ENCODE measurements at places on chromosomes 5 and 9. TPM values are rescaled to one million over a fixed set of nuclear protein-coding genes. Genes with fewer than 3 reads are reported as not detected.

GRCh38 chr5:134112726-134113362, 1.6 kb upstream of the TCF7 start:
- H3K4me3 ChIP-seq, result no peak overlapping the region
- no peak overlapping the region for H3K27ac ChIP-seq
- peaks cover 61% of the 10 kb centered on the region for H3K4me1 ChIP-seq
- H3K36me3 ChIP-seq, result peaks cover 3% of the 10 kb centered on the region

Gene SPAAR
- total RNA-seq, result not detected

Gene PCDHAC1
- total RNA-seq, result not detected

DNA sequence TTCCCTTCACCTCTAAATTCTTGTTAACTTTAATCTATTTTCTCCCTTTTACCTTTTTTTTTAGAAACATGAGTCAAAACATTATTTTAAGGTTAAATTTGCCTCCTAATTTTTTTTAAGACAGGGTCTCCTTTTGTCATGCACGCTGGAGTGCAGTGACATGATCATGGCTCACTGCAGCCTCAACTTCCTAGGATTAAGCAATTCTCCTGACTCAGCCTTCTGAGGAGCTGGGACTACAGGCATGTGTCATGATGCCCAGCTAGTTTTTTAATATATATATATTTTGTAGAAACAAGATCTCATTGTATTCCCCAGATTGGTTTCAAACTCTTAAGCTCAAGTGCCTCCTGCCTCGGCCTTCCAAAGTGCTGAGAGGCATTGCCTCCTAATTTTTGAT, 424.7 kb upstream of the FAM174A start:
- no peaks in the 10 kb centered on the region for H3K4me1 ChIP-seq
- DNase-seq, result no peak
- no peaks in the 10 kb centered on the region for H3K36me3 ChIP-seq
- no peaks in the 10 kb centered on the region for H3K27me3 ChIP-seq
- no peak overlapping the region for H3K27ac ChIP-seq

DNA sequence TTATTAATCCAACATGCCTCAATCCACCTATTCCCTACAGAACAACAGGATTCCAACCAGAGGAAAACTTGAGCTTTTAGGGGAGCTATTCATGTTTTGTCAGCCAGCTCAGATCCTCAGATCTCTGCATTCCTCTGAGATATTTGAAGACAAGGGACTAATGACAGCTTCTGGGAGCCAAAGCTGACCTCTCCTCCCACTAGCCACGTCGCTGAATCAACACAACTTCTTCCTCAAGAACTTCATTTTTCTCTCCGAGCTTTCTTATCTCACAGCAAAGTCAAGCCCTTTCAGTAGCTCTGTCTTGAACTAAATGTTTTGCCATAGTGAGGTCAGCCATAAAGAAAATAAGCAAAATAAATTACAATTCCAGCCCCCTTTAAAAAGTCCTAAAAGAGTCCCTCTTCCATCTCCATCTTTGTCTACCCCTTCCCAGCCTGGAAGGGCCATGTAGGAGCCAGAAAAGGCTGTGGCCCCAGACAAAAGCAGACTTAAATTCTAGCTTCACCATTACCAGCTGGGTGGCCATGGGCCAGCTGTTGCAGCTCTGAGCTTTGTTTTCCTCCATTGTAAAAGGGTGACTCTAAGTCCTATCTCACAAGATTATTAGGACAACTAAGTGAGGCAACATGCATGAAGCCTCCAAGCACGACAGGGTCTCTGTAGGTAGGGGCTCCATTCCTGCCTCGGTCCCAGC, 65.0 kb downstream of the HSD17B3 start:
- H3K4me3 ChIP-seq, result no peak overlapping the region
- peaks cover 2% of the 10 kb centered on the region for H3K27me3 ChIP-seq
- H3K36me3 ChIP-seq, result no peaks in the 10 kb centered on the region
- no peak overlapping the region for H3K27ac ChIP-seq
- no peak for DNase-seq

Gene IFNA21
- total RNA-seq, result not detected

DNA sequence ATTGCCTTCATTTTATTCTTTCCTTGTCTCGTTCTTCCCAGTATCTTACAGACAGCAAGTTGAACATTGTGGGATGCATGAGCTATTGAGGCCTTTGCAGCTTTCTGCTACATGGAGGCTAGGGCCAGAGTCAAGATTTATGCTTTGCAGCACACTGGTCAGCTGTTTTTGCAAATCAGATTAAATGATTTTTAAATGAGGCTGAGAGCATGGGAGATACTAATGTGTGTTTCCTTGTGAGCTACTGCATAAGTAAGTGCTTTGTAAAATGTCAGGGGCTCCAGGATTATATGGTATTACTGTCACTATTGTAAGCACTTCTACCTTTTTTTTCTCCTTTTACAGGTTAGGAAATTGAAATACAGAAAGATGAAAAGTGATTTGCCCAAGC, 111.0 kb upstream of the CDKN2B start:
- no peak overlapping the region for H3K4me3 ChIP-seq
- no peaks in the 10 kb centered on the region for H3K36me3 ChIP-seq
- H3K27me3 ChIP-seq, result no peaks in the 10 kb centered on the region
- no peak for DNase-seq

All from HepG2 (cell line).